ENCODE measurements at places on chromosomes 13 and 19.

- DNase-seq = no peak
These were observed 41.4 kb downstream of the LYL1 start for GRCh38 chr19:13060964-13061927.

DNA sequence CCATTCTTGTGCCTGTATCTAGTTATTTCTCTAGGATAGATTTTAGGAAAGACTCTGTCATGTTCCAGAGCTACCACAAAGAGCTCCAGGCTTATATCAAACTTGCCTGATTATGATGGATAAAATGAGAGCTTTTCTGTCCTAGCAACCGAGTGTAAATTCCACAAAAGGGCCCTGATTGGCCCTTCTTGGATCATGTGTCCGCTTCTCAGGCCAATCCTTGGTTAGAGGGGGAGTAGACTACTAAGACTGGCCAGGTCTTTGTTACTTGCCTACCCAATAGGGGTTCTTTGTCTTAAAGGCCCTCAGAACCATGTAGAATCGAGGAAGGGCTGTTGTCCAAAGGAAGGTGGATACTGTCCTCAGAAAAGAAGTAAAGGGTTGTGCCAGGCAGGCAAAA, 2.4 kb downstream of the DHX34 start:
- DNase-seq = no peak

GRCh38 chr13:33016414-33017322, at the start of gene KL:
Gene KL (plus strand): TSS chr13:33016423. CDS start chr13:33016441, 18 bp downstream.
- no peak for DNase-seq

DNA sequence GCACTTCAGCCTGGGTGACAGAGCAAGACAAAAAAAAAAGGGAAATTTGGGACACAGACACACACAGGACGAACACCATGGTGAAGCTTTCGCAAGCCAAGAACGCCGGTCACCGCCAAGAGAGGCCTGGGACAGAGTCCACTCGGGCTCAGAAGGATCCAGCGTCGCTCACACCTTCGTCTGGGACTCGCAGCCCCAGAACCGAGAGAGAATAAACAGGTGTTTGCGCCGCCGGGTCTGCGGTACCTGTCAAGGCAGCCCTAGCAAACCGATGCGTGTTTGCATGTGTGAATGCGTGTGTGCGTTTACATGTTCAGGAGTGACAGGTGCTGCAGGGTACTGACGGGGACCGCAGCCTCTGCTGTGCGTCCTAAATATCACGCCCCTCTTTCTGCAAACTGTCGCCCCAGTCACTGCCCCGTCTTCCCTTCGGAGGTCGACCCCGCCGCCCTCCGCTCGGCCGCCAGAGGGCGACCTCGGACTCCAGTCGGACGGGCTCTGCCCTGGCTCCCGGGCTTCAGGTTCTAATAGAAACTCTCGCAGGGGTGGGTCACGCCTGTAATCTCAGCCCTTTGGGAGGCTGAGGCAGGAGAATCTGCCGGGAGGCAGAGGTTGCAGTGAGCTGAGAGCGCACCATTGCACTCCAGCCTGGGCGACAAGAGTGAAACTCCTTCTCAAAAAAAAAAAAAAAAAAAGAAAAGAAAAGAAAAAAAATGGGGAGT, 11.8 kb upstream of the CSNK1G2 start:
- DNase-seq = peak; percentile 61

DNA sequence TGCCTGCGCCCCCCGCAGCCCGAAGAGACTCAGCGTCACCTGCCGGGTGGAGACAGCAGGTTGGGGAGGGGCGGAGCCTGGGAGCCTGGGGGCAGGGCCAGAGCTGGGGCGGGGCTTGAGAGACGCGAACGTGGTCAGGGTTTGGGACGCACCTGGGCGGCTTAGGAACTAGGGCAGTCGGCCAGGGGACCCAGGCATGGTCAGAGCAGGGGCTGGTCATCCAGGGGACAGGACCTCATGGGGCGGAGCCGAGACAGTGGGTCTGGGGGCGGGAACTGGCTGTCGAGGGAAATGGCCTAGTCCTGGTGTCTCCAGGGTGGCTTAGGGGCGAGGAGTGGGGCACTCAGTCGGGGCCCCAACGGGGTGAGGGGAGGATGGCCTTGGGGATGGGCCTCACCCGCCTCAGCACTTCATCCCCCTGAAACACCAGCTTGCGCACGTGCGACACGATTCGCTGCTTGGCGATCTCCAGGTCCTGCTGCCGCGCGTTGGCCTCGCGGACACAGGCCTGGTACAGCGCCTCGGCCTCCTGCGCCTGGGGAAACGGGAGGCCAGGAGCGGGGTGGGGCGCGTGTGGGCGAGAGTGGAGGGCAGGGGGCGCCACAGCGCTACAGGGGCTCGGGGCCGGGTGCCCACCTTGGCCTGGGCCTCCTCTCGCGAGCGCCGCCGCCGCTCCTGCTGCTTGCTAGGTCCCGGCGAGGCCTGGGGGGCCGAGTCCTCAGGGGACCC, 5.8 kb downstream of the GMIP start:
- DNase-seq = no peak

- no peak for DNase-seq
These were observed 15.6 kb downstream of the KPNA3 start for GRCh38 chr13:49776871-49777270.

GRCh38 chr19:18214779-18215433, 11.1 kb upstream of the RAB3A start:
- DNase-seq = no peak

GRCh38 chr13:27775943-27776342, 16.3 kb upstream of the GSX1 start:
- DNase-seq = no peak

GRCh38 chr13:67328895-67329294, 98.8 kb upstream of the PCDH9 start:
- DNase-seq = no peak

Data from cerebellar nuclear complex (tissue), 1 donor.